ENCODE measurements at places on chromosomes 1 and 21.
A peak's percentile ranks its signal among the peaks of the same experiment; 100 is the strongest.

- DNase-seq: no peak
Measured at GRCh38 chr21:33109574-33110339, 39.8 kb downstream of the OLIG1 start.

GRCh38 chr1:115768549-115768948 is at the start of gene CASQ2:
TSS of gene CASQ2 (minus strand) at chr1:115768714. CDS start at chr1:115768541, 173 bp downstream.
- DNase-seq: no peak

GRCh38 chr1:154609398-154610380 is 1.7 kb upstream of the ADAR start:
- no peak for DNase-seq

DNA sequence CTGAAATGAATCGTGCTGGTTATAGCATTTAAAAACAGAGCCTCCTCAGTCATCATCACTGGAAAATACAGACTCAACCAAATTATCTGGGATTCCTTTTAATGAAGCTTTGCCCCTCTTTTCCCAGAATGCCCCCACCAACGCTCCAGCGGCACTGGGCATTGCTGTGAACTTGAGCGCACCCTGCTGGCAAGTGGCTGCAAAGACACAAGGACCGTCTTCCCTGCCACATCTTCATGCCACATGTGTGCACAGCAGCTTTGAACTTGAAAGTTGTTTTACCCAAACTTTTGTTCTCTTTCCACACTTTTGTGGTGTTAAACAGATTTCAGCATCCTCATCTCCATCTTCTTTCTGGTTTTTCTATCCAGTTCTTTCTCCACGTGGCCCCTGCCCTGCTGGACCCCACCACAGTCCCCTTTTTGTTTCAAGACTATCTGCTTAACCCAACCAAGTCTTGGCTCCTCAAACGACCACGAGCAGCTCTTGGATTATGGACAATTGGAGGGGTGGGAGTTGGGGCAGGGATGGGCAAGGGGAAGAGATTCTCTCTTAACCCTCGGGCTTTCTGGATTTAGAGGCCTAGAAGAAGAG is 12.8 kb upstream of the LMX1A start:
- no peak for DNase-seq

DNA sequence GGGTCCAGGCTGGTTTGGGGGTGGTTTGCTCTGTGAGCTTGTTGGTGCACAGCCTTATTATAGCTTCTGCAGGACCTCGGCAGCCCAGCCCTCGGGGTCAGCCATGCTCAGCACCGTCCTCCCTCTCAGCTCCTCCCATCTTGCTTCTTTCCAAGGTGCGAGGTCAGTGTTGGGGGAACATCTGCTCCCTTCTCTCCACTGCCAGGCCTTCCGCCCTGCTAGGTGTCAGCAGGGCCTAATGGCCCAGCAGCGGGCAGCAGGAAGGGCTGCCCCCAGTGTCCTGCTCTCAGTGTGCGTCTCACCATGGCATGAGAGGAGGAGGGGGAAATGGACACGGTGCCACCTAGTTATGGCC is 36.5 kb upstream of the LRRC3 start:
- no peak for DNase-seq

DNA sequence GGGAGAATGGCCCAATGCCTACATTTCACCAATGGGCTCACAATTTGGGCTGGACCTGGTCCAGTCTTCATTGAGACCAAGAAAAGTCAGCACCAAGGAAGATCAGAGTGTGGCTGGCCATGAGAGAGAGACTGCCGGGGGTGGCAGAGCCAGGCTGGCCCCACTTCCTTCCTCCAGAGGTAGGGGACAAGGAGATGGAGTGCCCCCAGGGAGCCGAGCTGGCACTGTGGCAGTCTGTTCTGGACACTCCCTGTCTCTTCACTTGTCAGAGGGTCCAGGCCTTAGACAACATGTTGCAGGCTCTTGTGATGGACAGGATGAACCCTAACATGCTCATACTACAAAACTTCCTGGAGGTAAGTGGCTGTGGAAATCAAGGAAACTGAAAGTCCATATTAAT is 27.7 kb downstream of the INAVA start:
- DNase-seq: no peak

DNA sequence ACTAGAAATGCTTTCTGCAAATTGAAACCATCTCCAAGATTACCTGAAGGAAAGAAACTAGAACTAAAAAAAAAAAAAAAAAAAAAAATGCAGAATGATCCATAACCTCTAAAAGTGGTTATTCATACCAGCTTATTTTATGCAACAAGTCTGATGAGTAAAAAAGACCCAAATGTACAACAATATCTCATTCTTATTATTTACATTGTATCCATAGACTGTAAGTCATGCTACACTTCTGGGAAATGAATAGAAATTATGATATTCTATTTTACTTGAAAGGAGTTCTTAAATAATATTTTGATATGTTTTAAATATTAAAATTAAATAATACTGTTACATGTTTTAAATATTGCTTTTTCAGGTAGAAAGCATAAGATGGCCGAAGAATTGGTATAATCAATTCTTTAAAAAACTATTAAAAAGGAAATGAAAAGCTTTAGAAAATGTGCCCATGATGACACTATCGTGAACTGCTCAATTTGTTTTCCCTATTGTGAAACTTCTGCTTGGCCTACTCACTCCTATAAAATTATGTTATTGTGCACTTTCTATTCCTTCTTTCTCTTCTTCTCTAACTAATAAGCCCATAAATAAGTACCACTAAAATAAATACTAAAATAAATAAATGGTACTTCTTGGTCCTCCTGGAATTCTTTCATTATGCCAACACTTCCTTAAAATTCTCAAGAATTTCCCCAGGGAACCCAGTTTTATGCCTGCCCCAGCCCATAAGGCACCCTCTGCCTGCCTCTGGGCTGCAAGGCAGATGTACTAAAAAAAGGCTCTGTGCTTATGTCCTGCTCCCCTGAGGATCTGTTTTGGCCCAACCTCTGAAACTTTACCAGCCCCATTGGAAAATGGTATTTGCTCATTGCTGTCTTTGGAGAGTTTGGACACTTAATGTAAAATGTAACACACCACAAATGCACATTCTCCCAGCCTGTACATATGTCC is 18.1 kb downstream of the SAMSN1 start:
- no peak for DNase-seq

DNA sequence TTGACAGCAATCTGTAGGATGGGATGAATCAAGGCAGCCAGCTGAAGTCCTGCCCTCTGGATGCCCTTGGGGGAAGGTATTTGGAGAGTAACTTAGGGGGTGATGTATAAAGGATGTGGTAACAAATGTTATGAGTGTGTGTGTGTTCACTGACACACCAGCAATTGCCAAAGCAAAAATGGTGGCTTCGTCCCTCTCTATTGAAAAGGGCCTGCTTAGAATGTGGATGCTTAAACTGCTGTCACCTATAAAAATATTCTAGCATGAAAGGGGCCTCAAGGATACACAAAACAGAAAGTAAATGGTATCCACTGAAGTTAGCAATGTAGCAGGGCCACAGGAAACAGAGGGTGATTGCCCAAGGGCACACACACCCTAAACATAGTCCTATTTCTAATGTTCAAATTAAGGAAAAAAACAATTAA is 15.1 kb upstream of the AIM2 start:
- DNase-seq: no peak

GRCh38 chr1:41239988-41240610 is 2.0 kb downstream of the SCMH1 start:
- DNase-seq: no peak

DNA sequence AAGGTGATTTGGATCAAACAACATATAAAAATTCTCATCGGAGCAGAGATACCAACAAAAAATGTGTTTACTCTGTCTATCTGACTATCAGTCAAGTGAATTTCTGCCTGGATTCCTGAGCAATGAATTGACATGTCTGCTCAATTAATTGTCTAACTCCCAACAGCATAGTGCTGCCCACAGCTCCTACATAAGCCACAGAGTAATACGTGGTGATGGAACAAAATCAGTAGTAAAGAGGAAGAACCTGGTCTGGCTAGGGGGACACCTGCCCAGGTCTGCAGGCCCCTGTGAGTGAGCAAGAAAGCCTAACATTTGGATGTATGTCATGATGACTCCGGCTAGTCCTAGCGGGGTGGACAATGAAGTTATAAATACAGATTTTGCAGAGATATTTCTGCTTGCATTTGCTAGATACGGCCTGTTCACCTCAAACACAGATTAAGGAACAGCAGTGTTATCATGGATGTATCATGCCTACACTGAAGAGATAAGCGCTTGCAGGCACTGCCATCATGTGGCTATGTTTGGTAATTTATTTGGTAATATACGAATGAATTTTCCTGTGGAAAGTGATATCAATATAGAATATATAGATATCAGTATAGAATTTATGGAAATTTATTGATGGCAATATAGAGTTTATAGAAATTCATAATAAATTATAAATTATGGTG is 69.6 kb upstream of the LRRC8B start:
- peak; percentile 30 for DNase-seq

DNA sequence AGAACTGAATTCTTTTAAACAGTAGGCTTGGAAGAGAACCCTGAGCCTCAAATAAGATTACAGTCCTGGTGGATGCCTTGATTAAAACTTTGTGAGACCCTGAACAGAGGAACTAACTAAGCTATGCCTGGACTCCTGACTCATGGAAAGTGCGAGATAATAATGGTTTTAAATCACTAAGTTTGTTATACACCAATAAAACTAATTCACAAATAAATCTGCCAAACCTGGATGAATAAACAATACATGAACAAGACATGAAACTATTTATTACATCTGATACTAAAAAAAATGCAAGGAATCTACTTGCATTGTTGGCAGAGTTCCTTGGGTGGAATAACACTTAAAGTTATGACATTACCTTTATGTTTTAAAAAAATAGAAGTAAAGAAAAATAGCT is 118.4 kb downstream of the PIGK start:
- no peak for DNase-seq

DNA sequence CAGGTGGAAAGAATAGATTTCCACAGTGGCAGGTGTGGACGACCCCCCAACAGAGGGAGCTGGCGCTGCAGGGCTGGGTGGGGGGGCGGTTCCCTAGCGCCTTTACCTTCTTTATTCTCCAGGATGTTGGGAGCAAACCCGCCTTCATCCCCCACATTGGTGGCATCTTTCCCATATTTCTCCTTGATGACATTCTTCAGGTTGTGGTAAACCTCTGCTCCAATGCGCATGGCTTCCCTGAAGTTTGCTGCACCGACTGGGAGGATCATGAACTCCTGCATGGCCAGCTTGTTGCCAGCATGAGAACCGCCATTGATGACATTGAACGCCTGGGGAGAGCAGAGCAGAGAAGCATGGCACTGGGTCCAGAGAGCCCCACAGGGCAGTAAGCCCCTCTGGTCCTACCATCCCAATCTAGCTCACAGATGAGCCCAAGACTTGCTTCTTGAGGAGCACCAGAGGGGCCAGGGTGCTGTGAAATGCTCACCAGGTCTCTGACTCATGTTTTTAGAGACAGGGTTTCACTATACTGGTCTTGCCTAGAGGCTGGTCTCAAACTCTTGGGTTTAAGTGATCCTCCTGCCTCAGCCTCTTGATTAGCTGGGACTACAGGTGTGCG is 12.2 kb downstream of the ENO1 start:
- DNase-seq: no peak

GRCh38 chr1:56472860-56473259 is 106.5 kb downstream of the PLPP3 start:
- no peak for DNase-seq

DNA sequence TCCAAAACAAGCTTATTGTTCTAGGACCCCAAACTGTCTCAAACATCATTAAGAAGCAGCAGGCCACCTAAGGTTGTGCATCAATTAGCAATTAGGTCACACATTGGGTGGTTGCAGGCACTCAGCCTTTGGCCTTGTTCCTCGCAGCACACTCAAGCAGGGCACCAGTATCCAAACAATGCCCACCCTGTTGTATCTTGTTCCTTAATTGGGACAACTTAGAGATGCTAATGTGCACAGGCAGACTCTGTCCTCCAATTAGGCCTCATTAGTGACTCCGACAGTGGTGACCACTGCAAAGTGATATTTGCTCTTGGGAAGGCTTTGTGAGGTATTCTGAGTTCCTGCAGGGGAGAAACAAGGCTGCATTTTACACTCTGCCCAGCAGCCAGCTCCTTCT is 515.1 kb upstream of the PTBP2 start:
- no peak for DNase-seq

GRCh38 chr1:166479052-166479631 is 312.3 kb upstream of the FAM78B start:
- DNase-seq: peak; percentile 40

GRCh38 chr1:19390166-19390850 is 78.2 kb downstream of the SLC66A1 start:
- DNase-seq: no peak

- no peak for DNase-seq
Measured at GRCh38 chr1:59293849-59294248, 3.0 kb upstream of the FGGY start.

GRCh38 chr1:119380983-119381662 is 12.5 kb downstream of the HAO2 start:
- DNase-seq: no peak

GRCh38 chr1:7770997-7771822 is at the start of gene VAMP3:
TSS of gene VAMP3 (plus strand) at chr1:7771296. CDS start at chr1:7771384, 88 bp downstream.
- peak; percentile 79 for DNase-seq

GRCh38 chr1:20051218-20051829 is 18.7 kb upstream of the PLA2G5 start:
- no peak for DNase-seq

GRCh38 chr1:119447344-119448126 is 32.6 kb downstream of the HSD3B2 start:
- DNase-seq: no peak

DNA sequence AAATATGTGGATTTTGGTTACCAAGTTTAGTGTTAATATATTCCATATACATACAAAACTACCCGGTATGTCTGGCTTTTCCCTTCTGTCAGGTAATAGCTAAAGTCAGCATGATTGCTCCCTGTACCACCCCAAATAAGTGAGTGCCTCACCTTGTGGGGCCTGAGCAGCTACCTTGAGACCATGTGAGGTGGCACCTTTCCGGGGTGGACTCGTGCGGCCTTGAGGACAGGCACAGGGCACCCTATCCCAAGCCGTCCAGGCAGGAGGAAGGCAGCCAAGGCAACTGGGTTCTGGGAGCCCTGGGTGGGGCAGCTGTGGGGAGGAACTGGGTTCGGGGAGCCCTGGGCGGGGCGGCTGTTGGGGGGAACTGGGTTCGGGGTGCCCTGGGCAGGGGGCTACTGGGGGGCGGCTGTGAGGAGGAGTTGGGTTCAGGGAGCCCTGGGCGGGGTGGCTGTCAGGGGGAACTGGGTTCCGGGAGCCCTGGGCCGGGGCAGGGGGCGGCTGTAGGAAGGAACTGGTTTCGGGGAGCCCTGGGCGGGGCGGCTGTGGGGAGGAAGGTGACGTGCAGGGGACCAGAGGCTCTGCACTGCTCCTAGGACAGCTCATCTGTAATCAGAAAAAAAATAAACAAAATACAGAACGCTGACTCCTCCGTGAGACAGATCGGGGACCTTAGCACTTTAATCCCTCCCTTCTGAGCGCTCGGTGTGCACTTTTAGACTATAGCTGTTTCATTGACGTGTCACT is 63.3 kb downstream of the POFUT2 start:
- DNase-seq: no peak

Data from stimulated activated CD8-positive, alpha-beta memory T cell treated with anti-CD3 and anti-CD28 coated beads, Interleukin-2, amount 100 ng/mL, for 1 hour (primary cell).